ENCODE measurements at places on chromosomes 7 and 10.

- DNase-seq: no peak
Measured at GRCh38 chr7:105016068-105016708, 2.2 kb downstream of the KMT2E start.

DNA sequence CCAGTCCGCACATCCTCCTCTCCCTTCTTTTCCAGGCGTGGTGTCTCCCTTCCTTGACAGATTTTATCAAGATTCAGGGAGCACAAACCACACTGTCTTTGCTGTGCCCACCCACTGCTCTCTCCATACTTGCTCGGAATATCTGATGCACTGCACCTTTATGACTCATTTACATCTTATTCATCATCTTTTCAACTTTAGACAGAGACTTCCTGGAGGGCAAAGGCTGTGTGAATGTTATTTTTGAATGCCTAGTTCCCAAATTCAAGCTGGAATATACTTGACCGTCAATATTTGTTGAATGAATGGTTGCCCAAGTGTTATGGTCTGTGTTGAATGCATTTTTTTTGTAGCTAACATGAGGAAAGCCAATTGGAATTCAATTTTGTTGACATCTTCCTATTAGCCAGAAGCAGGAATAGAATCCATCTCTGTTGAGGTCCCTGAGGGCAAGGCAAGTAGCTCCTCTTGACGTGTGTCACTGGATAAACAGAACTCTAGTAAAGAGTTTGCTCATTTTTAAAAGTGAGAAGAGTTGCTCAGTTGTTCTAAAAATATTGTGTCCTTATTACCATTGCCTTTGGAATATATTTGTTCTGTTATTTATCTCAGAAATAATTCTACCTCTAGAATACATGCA lies 95.0 kb downstream of the KLF6 start:
- DNase-seq: no peak

DNA sequence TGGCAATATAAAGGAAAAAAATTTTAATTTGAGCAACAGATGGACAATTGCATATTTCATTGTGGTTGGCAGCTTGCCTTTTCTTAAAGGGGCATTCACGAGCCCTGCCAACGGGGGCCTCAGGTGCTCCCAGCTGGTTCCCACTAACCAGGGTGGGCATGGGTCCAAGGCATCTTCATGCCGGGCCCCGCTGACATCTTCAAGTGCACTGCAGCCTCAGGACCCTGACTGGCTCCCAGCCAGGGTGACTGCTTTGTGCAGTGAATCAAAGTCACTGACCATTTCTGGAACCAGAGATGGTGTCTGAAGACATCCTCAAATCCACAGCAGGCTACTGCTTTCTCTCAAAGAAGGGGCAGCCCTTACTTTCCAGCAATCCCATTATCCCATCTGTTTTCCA lies 275.2 kb upstream of the MGMT start:
- DNase-seq: no peak

- no peak for DNase-seq
Measured at GRCh38 chr7:906776-907157, 30.4 kb downstream of the GET4 start.

GRCh38 chr10:43605850-43606322 lies 352 bp upstream of the ZNF485 start:
- DNase-seq: no peak

DNA sequence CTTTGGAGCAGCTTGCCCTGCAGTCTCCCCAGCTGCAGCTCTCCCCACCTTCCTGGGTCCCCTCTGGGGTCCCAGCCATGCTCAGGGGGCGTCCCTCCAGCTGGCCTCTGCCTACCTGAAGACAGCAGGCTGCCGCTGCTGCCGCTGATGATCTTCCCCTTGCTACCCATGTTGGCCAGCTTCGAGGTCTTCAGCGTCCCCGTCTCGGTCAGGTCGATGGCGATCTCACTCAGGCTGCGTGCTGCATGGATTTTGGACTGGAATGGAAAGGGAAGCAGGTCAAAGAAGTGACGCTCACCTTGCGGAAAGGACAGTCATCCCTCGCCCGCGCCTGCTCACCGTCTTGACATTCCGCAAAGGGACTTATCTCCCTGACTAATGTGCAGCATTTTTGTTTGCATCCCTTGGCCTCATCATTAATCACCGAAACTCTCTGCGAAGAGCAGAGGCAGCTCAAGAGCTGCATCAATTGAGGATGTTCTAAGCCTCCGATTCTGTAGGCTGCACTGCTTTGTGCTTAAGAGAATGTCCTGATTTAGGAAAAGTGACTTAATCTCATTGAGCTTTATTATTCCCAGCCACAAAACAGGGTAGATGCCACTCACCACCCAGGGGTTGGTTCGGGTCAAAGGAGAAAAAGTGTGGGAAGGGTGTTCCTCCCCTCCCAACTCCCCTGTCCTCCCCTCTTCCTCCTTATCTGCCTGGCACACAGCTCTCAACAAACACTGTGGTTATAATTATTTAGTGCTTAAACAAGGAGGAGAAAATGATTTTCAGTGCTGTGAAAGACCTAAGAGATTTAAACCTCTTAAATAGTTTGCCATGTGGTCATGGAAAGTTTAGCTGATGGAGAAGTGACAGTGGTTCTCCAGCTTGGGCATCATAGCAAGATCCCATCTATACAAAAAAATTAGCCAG lies 107.3 kb downstream of the PRPF18 start:
- DNase-seq: no peak

DNA sequence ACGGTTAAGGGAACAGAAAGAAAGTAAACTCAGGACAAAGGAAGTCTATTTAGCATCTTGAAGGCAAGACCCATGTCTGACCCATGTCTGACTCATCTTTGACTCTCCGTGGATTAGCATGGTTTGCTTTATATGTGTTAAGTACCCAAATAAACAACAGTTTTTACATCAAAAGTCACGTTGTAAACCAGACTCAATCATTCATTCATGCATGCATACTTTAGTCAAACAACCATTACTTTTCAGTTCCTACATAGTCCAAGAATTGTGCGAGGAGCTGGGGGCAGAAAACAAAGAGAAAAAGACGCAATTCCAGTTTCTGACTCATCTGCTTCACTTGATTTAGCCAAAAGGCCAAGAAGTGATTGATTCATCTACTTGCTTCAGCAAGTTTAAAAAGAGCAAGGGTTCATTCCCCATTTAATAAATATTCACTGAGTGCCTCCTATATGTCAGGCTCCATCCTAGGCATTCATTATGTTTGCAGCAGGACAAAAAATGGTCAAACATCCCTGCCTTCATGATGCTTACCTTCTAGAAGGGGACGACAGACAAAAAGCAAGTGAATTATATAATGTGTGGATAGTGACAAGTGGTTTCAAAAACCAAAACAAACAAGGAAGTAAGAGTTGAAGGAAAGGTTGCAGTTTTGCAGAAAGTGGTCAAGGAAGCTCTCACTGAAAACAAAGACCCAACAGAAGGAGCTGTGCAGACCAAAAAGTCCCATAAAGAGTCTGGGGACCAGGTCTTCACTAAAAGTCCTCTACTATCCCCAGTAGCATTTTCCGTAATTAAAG lies 116.2 kb downstream of the FAM107B start:
- DNase-seq: no peak

DNA sequence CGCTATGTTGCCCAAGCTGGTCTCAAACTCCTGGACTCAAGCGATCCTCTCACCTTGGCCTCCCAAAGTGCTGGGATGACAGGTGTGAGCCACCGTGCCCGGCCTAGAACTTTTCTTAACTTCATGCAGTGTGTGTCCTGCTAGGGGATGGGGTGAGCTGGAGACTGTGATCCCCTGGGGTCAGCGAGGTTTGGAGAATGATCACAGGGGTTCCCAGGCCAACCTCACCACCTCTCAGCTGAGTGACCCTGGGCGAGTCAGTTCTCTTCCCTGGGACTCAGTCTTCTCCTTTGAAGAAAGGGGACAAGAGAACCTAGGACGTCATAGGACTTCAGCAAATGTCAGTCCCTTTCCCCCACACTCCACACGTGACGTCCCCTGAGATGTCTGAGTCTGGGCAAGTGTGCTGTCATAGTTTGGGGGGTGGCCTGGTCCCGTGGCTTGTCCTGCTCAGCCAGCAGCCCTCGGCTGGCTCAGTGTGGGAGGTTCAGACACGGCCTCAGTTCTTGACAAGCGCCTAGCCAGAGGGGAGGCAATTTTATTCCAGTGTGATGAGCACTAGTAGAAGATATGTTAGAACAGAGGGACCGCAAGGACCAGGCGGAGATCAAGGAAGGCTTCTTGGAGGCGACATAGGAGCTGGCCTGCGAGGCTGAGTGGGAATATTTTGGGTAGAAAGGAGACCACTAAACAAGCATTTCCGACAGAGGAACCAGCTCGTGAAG lies 43.3 kb upstream of the ELN start:
- DNase-seq: no peak
